ENCODE measurements at places on chromosomes 12 and 14.
A peak's percentile ranks its signal among the peaks of the same experiment; 100 is the strongest.

DNA sequence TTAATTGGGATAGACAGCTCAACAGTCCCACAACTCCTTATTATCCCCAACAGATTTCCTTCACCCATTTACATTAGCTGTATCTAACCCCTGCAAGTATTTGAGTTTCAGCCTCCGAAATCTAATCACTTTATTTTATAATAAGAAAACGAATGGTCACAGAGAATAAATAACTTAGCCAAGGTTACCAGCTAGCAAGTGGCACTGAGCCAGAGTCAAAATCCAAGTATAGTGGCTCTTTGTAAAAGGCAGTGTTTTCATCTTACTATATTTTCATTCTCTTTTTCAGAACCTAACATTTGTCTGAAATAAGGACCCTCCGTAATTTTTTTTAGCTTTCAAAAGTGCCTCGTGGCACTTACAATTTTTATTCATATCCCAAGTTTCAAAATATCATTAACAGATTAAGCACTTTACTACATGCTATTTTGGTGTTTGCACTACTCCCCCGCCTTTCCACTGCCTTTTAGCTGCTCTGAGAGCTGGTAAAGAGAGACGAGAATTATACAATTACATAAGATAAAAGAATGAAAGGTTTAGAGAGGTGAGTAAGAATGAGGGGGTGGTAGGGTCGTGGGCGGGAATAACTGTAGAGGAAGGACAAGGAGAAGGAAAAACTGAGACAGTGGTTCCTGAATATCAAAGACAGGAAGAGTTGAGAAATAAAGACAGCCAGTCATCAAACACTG, 3.7 kb upstream of the USP15 start:
- DNase-seq, result no peak

GRCh38 chr12:1053690-1054089, 62.7 kb downstream of the ERC1 start:
- DNase-seq, result no peak

DNA sequence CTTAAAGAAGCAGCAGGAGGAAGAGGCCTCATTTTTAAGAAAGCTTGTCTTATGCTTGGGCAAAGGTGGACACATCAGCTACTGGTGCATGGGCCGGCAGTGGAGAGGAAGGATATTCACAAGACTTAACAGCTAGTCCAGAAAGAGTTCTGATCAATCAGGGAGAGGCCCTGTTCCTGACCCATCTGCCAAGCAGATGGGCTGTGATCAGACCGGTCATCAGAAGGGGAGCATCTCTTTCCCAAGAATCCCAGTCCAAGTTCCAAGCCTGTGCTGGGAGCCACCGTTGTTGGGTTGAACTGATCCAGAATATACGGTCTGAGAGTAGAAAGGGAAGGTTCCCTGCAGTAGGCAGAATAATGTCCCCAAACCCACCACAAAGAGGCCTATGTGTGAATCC, 32.7 kb upstream of the SOCS2 start:
- no peak for DNase-seq

DNA sequence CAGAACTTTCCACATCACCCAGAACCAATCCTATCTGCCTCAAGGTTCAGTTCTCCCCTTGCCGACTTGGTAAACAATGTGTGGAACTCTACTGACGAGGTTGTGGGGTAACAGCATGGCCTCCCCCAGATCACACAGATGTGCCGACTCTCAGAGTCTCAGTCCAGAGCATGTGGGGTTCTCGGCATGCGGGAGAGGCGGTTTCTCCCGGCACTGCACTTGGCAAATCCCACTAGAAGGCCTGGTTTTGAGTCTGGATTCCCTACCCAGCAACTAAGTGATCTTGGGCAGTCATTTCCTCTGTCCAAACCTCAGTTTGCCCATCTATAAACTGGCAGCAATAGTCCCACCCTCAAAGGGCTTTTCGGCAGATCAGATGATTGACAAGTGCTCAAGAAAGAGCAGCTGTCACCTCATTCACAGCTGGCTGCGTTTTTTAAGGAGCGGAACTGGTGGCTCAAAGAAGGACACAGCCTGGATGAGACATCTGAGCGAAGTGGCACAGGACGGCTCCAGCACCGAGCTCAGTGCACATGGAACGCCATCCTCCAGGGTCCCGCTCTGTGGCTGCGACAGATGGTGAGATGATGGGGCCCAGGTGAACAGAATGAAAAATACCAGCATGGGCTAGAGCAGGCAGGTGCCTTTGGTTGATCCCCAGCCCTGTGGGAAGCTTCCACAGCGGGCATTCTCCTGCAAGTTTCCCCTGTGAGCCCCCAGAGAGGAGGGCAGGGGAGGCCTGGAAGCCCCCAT, 7.3 kb downstream of the TESC start:
- DNase-seq, result no peak

- no peak for DNase-seq
These were observed 889.1 kb downstream of the AACS start for GRCh38 chr12:125954362-125954761.

DNA sequence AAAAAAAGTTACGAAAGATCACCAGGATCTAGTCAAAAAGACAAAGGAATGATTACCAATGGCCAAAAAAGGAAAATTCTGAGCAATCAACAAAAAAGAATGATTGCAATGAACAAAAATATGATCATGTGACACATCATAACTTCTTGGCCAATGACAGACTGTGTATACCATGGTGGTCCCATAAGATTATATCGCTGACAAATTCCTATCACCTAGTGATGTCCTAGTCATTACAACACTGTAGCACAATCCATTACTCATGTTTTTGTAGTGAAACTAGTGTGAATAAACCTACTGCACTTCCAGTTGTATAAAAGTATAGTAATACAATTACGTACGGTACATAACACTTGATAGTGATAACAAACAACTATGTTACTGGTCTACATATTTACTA, 12.3 kb downstream of the SEL1L start:
- no peak for DNase-seq

DNA sequence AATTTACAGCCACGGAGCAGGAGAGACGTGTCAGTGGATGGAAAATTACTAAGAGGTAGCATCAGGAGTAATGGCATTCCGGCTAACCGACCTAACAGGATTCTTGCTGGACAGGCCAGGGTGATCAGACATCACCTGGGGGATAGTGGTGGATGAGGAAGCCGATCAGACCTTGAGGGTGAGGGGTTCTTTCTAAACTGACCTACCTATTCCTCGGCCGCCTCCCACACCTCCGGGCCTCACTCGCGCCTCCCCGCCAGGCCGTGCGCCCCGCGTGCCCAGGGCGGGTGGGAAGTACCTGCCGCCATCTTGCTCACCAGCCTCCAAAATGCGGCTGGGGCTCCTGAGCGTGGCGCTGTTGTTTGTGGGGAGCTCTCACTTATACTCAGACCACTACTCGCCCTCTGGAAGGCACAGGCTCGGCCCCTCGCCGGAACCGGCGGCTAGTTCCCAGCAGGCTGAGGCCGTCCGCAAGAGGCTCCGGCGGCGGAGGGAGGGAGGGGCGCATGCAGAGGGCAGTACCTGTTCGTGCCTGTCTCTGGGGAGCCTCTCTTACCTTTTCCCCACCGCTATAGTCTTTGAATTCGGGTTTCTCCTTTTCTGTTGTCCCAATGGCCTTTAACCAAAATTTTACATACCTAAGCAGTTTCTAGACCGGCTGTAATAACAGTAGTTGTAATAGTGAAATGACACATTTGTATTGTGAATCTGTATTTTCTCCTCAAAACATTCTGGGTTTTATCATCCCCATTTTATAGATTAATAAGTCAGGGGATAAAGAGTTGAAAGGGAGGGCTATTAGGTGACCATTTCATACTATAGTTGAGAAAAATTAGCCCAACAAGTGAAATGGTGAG, at the start of gene TMPRSS12:
Gene TMPRSS12 (plus strand): TSS at position 290 of the 857 bp plus-strand sequence. CDS start 39 bp downstream, at position 329.
- no peak for DNase-seq

- no peak for DNase-seq
These were observed 139.2 kb downstream of the KIF26A start for GRCh38 chr14:104277416-104278213.

- no peak for DNase-seq
These were observed 10.9 kb upstream of the METAP2 start for GRCh38 chr12:95463050-95463449.

DNA sequence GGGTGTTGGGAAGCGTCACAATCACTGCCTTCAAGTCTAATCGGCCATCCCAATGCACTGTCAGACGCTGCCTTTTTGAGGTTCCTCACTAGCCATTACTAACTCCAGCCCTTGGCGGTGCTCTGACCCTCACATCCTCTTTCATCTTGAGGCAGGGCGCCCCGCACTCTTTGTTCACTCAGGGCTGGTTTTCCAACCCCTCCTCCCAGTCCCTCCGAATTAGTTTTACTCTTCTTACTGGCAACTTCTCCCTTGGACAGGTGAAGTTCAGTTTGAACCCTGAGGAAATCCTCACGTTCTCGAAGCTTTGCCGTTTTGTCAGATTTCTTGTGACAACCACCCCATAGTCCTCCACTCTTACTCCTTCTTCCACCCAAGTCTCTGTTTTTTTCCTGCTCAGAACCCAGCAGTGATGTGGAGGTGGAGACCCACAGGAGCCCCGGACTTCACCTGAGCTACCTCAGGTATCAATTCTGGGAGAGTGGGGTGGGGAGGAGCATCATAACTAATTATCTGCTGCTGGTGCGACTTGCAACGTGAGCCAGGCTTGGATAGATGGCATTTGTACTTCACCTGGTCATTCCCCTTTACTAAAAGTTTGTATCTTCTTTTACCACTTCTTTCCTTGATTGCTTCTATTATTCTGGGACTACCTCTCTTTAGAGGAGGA, 757 bp downstream of the ZC3H10 start:
- no peak for DNase-seq

- DNase-seq, result peak; percentile 67
These were observed 90.0 kb upstream of the SLC38A4 start for GRCh38 chr12:46915836-46916235.

DNA sequence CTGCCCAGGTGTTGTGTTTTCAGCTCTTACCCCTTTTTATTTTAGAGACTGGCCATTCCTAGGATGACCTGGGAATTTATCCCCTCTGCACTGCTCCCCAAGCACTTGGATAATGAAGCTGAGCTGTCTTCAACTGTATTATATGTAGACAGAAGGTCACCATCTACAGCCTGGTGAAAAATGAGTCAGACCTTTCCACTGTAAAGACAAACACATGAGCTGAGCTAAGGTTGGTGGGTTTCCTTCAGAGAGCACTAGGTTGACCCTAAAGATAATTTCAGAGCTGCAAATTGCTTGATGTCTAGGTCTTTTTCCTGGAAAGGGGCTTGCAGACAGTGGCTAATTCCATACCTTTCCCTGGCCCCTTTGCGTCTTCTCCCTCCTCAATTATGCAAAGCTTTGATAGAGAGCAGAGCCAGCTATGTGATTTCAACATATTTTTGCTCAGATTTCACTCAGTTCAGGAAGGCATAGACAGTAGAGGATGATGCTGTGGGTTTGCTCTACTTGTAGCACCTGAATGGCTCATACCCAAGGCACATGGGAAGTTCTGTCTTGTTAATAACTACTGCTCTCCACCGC, 9.2 kb upstream of the IKZF4 start:
- DNase-seq, result no peak

- DNase-seq, result no peak
These were observed 64.7 kb downstream of the VCPKMT start for GRCh38 chr14:50051706-50052105.

GRCh38 chr12:56476972-56477432, 8.6 kb downstream of the SPRYD4 start:
- no peak for DNase-seq

DNA sequence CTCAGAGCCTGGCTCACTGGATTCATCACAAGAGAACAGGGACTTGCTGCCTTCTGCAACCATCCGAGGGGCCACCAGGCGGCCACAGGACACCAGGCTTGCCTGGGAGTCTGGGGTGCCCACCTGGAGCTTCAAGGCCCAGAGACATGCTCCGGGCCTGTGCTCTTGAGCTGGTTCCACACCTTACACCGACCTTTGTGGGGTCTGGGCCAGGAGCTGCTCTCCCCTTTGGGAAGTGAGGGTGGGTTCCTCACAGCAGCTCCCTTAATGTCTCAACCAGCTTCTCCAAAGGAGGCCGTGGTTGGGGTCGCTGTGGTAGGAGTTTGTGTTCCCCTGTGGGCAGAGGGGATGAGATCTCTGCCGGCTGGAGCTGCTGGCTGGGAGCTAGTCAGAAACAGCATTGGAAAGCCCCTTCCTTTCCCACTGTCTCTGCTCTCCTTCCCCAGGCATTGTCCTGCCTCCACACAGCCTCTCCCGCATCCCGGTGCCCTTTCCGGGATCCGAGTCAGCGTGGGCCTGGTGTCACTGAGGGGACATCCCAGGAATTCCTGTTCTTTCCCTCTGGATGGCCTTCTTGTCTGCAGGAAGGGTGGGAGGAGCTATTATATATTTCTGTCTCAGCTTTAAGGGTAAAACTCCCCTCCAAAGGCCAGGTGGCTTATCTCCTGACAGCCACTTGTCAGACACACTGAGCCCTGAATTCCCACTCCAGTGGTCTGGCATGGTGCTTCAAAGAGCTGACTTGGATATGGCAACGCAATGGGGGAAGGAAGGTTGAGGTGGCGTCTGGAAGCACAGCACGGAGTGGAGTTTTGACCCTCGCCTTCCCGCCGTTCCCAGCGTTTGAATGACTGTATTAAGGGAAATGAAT, 5.1 kb upstream of the PAPLN start:
- DNase-seq, result no peak

- no peak for DNase-seq
These were observed 92.7 kb upstream of the PRMT8 start for GRCh38 chr12:3398196-3398789.

DNA sequence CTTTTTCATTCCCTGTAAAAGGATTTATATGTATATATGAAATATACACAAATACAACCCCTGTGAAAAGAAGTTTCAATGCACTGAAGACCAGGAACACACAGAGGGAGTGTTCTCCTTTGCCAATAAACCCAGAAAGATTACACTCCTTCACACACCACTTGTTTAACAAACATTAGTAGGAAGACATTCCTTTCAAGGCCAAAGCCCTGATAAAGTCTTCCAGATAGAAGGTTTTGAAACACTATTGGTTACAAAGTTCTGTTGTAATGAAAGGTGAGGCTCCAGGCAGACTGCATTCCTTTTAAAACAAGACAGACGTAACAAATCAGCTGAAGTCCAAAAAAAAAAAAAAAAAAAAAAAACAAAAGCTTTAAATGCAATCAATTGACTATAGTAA, 81.0 kb downstream of the PTPN21 start:
- DNase-seq, result no peak

DNA sequence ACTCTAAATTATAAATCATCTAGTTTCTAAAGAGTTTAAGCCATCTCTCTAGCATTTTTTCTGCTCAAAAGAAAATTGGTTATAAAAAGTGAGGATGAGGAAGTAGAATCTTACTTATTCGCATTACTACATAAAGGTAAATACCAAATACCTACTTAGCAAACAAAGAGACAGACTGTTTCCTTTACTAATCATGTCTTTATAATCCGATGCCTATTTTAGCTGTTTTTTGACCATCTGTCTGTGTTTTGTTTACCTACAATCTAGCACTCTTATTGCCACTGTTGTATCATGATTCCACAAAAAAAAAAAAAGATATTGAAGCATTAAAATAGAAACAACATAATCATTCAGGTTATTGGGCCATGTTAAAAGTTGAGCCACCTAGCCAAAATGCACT, 396.2 kb downstream of the PAWR start:
- no peak for DNase-seq

- no peak for DNase-seq
These were observed 97.4 kb upstream of the ATF7IP start for GRCh38 chr12:14268120-14268515.

All from EL (cell line).